Activated CD4-positive, alpha-beta T cell treated with anti-CD3 and anti-CD28 coated beads, Interleukin-2, Interleukin-4, amounts not matched to agents 100 ng/mL and 50 ng/mL, durations not matched to agents 16 hours and 8 hours (primary cell): ENCODE measurements at places on chromosomes 7 and 10.

DNA sequence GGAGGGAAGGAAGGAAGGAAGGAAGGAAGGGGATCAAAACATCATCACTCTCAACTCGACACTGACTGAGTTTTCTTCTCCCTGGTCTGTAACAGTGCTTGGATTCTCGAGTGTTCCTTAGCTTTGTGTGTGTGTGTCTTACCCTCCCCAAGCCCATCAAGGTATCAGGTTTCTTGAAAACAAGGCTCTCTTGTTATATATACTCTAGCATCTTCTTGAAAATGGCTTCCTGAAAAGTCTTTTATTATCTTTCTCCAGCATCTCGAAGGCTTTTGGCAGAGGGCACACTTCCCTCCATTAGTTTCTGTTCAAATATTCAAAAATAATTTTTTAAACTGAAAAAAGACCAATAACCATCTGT, 13.4 kb downstream of the SERPINE1 start:
- DNase-seq = no peak

DNA sequence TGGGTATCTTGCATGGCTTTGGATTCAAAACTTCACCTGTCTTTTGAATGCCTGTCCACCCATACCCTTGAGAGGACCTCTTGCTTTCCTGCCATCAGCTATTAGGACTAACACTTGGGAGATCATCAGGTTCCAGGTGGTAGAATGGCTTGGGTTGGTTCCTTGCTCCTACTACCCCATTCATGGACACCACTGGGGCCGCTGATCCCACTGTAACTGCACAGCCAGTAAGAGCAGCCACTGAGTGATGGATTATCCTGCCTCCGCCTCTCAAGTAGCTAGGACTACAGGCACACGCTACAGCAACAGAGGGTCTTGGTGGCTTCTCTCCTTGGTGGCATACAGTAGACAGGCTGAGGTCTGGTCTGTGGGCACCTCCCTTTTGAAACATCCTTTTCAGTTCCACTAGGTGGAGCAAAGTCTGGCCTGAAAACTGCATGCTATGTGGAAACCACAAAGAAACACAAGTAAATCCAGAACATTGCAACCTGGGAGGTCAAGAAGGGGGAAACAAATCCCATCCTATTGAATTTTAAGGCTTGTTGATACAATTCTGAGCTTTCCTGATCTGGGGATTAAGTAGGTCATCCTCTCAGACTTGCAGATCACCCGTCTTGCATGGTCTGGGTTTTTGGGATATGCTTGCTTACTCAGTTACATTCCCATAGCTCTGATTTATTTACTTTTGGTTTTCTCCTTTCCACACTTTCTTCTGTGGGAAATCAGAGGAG, 9.4 kb downstream of the WBP1L start:
- DNase-seq = peak; percentile 17

GRCh38 chr10:102230861-102231356, 4.8 kb downstream of the ELOVL3 start:
- peak; percentile 25 for DNase-seq

DNA sequence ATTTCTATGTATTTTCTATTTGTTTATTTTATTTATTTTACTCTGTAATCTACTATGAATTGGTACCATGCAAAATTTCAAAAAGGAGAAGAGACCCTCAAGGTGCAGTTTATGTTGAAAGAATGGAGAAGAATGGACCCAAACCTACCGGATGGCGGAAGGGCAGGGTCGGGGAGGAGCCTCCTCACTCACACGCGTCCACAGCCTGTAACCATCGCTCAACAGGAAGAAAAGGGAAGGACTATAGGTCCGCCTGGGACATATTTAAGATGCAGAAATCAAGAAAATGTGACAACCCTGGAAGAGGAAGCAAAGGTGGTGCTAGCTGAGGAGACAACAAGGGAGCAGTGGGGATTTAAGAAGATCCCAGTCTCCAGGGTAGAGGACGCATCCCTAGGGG, 158.4 kb downstream of the COBL start:
- DNase-seq = no peak

DNA sequence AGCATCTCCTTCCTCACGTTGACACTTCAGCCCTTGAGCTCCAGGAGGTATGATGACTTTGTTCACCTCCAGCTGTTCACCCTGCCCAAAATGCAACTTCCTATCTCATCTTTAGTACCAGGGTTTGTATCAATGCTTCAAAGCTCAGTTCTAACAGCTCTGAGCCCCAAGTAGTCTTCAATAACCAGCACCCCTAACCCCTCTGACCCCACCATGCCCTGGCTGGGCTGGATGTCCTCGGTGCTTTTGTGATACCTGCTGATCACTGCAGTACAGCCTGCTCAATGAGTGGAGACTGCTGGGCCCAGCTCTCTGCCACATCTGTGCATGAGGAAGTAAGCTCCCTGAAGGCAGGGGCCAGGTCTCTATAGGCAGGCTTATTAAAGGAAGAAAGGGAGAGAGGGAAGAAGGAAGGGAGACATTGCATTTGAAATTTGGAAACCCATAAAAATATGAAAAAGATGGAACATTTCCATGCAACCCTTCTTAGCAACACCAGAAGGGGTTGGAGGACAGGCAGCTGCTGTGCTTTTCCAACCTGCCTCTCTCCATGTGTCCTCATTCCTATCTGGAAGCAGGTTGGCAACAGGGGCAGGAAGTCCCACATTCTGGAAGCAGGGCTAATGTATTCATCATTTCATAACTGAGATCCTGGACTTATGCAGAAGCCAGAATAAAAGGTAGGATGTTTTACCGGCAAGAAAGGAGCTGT, 756.1 kb downstream of the GRID1 start:
- DNase-seq = no peak

DNA sequence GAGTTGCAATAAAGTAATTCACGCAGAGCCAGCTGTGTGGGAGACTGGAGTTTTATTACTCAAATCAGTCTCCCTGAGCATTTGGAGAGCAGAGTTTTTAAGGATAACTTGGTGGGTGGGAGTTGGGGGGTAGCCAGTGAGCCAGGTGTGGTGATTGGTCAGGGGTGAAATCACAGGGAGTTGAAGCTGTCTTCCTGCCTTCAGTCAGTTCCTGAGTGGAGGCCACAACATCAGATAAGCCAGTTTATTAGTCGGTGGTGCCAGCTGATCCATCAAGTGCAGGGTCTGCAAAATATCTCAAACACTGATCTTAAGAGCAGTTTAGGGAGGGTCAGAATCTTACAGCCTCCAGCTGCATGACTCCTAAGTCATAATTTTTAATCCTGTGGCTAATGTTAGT, 3.3 kb upstream of the CYP51A1 start:
- no peak for DNase-seq

DNA sequence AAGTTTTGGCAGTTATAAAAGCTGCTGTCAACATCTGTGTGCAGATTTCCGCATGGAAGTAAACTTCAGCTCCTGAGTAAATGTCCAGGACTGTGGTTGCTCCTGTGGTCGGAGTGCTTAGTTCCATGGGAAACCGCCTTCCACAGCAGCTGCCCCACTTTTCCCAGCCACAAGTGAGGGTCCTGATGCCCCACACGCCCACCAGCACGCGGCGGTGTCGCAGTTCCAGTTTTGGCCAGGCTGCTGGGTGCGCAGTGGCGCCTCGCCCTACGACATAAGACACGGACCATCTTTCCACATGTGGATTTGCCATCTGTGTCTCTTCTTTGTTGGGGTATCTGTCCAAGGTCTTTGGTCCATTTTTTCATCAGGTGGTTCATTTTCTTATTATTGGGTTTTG, 167.1 kb downstream of the DIP2C start:
- DNase-seq = no peak
